Esophagus muscularis mucosa (tissue), 4 donors: ENCODE measurements at places on chromosomes 13 and 19. TPM values are rescaled to one million over a fixed set of nuclear protein-coding genes. Genes with fewer than 3 reads are reported as not detected.

RNF225 gene
- not detected for total RNA-seq

C19orf18 gene
- total RNA-seq, result 0.40 TPM

IGFL1 gene
- total RNA-seq, result not detected

DNA sequence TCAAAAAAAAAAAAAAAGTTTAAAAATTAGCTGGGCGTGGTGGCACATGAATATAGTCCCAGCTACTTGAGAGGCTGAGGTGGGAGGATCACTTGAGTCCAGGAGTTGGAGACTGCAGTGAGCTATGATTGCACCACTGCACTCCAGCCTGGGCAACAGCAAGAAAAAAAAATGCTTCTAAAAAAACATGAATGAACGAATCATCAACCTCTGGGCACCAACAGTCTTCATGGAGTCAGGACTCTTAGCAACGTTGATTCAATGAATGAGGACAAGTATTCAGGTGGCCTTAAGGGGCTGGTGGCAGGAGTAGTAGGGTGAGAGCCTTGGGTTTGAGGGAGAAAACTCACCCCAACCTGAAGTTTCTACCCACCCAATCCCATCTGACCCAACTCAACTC lies 20.6 kb upstream of the OLFM2 start:
- DNase-seq, result no peak

GRCh38 chr13:60112771-60113170 lies 51.0 kb downstream of the DIAPH3 start:
- DNase-seq, result no peak

- DNase-seq, result no peak
These were observed 38.7 kb upstream of the ZNF536 start for GRCh38 chr19:30333291-30334065.

DNA sequence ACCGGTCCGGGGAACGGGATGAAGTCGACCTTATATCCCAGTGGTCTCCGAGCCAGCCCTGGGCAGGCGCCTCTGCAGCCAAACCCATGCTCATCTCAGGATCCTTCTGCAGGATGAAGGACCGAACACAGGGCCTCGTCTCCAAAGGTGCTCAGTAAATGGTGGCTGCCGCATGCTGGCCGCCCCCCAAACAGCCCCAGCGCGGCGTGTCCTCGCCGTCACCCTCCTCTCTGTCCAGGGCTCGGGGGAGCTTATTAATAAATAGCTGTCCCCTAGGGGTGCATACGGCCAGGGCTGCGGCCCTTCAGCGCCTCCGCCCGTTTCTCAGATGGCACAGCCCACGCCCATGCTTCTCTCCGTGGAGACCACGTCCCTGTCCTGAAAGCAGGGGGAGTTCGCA lies 32.6 kb upstream of the SPACA7 start:
- DNase-seq, result no peak

DNA sequence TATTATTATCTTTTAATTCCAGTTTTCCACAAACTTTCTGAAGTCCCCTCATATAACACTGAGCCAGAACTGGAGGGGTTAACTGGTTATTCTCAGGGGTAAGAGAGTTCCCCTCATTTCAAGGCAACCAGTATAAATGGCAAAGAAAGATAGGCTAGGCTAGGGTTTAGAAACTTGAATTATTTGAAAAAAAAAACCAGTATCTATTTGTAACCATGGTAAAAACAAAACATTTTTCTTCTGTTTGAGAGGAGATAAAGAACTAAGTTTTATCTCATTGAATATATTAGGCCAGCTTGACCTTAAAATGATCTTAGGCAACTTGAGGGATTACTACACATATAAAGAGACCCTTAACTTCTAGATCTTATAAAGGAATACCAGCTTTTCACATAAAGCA lies 19.6 kb downstream of the SUPT20H start:
- DNase-seq, result no peak

- DNase-seq, result no peak
These were observed 19.8 kb downstream of the SERP2 start for GRCh38 chr13:44393391-44393790.

- no peak for DNase-seq
These were observed 144.5 kb upstream of the FNDC3A start for GRCh38 chr13:48831248-48831647.

DNA sequence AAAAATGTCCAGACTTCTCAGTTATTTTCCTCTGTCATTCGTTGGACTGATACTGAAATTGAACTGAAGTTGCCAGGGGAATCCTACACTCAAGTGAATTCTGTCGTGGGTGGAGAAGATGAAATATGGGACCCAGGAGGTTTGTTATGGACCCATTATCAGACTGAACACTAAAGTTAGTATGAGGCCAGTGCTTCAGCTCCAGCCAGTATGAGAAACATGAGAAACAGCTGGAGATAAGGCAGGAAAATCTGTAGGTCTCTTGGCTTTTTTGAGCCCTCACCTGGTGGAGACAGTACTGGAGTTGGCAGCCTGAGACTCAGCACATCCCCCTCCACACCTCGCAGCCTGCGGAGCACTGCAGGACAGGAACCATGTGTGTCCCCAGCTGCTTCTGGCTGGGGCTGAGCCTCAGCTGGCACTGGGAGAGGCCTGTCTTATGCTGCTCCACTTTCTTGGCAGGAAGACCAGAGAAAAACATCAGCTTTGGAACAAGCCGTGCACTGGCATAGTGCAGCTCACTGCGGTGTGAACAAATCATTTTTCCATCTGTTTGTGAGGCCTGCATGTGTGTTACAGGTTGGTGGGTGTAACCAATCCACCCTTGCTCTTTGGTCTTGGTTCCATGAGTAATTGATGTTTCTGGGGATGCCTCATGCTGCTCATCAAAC lies 641.0 kb downstream of the FGF9 start:
- DNase-seq, result no peak

GRCh38 chr19:45087531-45087930 lies 5.4 kb upstream of the PPP1R37 start:
- DNase-seq, result no peak

PSG3 gene
- not detected for total RNA-seq

DNA sequence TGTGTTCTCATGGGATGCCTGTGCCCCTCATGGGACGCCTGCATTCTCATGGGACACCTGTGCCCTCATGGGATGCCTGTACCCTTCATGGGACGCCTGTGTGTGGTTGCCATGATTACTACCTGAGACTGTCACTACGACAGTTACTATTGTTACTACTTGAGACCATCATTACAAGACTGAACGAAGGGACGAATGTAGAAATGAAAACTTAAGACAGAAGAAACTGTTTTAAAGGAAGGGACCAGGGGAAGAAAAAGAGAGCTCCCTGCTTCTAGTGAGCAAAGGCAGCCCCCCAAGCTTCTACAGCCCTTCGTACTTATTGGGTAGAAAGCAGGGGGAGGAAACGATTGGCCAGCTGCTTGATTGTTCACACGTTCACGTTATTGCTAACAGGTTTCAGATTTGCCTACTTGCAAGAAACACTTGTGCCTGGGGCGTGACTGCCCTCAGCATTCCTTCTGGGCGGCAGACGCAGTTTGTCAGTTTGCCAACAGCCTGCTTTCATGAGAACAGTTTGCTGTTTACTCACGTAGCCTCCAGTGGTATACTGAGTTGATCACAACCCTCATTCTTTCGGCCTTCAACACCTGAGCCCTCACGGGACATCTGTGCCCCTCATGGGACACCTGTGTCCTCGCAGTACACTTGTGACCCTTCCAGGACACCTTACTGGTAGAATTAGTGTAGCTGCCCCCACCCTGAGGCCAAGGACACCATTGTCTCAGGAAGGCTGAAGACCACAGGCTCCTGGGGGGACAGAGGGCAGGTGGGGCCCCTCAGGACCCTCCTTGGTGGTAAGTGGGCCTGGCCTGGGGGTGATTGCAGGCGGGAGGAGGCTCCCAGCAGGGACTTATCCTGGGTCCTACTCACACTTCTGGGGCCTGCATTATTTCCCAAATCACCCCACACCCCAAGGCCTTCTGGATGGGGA lies 2.5 kb upstream of the S1PR4 start:
- DNase-seq, result no peak

DNA sequence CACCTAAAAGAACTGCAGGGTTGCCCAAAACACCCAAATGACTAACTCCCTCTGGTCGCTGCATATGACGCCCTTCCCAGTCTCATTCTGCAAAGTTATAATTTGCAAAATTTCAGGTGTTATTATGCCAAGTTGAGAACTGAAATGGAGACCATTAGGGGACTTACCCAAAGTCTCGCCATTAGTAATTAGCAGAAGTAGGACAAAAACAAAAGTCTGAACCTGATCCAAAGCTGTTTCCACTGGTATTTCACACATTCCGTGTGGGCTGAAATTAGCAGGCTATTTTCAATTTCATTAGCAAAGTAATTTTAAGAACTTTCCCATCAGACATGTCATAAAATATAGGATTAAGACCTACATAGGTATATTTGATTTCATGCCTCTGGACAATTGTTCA lies 6.8 kb downstream of the RUBCNL start:
- DNase-seq, result no peak

DNA sequence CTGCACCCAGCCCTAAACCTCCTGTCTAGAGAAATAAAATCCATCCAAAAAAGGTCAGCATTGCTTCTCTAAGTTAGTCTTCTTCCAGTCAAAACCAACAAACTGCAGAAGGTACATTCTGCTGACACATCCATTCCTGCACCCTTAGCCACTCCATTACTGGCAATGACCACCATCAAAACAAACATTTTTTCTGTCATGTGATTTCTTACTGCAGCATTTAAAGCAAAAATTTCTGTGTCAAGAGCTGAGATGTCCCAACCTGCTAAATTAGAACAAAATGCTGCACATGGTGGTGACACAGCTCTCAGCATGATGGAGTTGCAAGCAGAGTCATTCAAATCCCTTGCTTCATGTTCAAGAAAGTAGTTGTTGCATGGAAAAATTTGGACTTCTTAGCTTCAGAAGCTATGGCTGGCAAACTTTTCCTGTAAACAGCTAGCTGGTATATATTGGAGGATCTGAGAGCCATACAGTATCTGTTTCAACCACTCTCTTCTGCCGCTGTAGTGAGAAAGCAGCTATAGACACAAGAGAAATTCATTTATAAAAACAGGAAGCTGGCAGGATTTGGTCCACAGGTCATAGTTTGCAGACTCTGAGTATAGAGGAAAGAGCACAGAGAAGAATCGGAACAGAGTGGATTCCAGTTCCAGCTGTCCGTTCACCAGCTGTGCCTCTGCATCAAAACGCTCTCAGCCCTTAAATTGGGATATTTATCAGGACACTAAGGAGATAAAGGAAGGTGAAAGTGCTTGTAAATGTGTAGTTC lies 17.4 kb downstream of the RUBCNL start:
- no peak for DNase-seq

- no peak for DNase-seq
These were observed at the start of gene SLITRK6 for GRCh38 chr13:85799097-85799582. SLITRK6 (minus strand) TSS chr13:85799419; CDS start chr13:85796508, 2,911 bp downstream.

DNA sequence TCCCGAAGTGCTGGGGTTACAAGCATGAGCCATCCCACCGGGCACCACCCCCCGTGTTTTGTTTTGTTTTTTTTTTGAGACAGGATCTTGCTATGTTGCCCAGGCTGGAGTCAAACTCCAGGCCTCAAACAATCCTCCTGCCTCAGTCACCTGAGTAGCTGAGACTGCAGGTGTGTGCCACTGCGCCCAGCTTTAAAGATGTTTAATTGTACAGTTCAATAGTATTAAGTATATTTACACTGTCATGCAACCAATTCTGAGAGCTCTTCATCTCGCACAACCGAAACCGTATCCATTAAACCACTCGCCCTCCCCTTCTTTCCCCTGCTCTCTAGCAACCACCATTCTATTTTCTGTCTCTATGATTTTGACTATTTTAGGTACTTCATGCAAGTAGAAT lies 15.6 kb downstream of the NUCB1 start:
- DNase-seq, result no peak

CD320 gene
- total RNA-seq, result 25.7 TPM

ELAVL3 gene
- 0.17 TPM for total RNA-seq

PCP2 gene
- total RNA-seq, result not detected
